ENCODE measurements at places on chromosomes 13 and 19.

DNA sequence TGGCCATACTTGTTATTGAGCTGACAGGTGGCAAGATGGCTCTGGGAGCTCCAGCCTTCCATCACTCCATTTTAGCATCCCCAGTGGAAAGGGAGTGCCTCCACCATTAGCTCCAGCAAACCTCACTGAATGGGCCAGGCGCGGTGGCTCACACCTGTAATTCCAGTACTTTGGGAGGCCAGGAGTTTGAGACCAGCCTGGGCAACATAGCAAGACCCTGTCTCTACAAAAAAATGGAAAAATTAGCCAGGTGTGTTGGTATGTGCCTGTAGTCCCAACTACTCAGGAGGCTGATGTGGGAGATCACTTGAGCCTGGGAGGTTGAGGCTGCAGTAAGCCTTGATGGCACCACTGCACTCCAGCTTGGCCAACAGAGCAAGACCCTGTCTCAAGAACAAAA is 86.2 kb downstream of the MAP4K1 start:
- no peak for DNase-seq

GRCh38 chr13:83773961-83774360 is 108.3 kb downstream of the SLITRK1 start:
- no peak for DNase-seq

DNA sequence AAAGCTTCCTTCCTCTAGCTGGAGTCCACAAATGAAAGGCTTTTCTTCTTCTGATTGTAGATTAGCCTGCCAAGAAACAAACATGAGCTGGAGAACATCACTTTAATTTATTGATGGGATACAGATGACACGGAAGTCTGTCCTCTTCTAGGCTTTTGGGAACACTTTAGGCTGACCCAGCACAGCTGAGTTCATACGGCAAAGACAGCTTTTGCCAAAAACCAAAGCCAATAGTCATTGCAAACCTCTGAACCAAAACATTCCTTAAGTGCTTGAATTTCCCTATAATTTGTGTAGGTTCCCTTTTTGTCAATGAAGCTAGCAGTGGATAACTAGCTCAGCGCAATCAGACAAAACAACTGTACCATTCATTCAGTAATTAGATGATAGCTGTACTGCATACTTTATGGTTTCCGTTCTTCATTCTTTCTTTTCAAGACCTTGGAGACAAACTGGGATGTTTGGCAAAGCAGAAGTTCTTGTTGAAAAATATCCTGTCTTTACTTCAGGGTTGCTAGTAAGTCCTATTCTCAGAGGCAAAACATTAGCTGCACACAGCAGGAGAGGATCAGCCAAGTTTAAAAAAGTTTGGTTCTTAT is 95.7 kb upstream of the SPRY2 start:
- no peak for DNase-seq

- no peak for DNase-seq
These were observed 142.1 kb upstream of the VSTM2B start for GRCh38 chr19:29383696-29384095.

- DNase-seq, result no peak
These were observed 5.6 kb upstream of the ZNF331 start for GRCh38 chr19:53532362-53532761.

DNA sequence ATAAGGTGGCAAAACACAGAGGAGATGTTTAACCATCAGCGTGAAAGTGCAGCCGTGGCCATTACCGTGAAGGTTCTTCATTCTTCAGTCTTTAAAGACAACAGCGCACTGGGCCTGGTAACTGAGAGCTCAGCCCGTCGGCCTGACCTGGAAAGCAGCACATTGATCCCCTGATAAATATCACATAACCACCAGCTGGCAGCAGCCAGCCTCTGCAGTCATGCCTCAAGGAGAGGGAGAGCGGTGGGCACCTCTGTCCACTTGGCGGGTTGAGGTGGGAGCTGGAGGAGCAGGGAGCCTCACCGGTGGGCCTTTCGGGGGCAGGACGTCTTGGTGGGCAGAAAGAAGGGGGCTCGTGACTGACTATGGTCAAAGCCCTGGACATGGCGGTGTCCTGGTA is 58.1 kb downstream of the MCF2L start:
- DNase-seq, result no peak

- DNase-seq, result no peak
These were observed 780.9 kb upstream of the KLHL1 start for GRCh38 chr13:70889163-70889562.
